ENCODE measurements at places on chromosomes 12 and 14. TPM values are rescaled to one million over a fixed set of nuclear protein-coding genes. Genes with fewer than 3 reads are reported as not detected.

DNA sequence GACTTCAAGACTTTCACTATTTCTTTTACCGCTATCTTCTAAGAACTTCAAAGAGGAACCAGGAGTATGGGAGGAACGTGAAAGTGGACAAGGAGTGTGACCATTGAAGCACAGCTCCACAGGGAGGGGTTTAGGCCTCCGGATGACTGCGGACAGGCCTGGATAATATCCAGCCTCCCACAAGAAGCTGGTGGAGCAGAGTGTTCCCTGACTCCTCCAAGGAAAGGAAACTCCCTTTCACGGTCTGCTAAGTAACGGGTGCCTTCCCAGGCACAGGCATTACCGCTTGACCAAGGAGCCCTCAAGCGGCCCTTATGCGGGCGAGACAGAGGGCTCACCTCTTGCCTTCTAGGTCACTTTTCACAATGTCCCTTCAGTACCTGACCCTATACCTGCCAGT, 267.0 kb downstream of the RPL10L start:
- DNase-seq: no peak

DNA sequence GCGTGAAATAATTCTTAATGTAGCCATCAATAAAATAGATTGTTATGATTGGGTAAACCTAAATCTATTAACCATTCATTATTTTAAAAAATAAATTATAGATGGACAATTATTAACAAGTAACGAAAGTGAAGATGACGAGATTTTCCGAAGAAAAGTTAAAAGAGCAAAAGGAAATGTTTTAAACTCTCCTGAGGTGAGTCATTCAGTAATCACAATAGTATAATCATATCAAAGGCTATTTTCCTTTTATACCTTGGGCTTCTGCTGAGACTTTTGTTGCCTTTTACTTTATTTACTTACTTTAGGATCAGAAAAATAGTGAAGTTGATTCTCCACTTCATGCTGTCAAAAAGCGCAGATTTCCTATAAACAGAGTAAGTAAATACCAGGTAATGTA, 45.6 kb downstream of the FANCM start:
- DNase-seq: no peak

Gene SYCP3
- total RNA-seq: not detected

Gene IKZF4
- total RNA-seq: 5.2 TPM

Data from HFFc6 (cell line).